ENCODE measurements at places on chromosomes 1 and 21. TPM values are rescaled to one million over a fixed set of nuclear protein-coding genes. Genes with fewer than 3 reads are reported as not detected.
A peak's percentile ranks its signal among the peaks of the same experiment; 100 is the strongest.

DNA sequence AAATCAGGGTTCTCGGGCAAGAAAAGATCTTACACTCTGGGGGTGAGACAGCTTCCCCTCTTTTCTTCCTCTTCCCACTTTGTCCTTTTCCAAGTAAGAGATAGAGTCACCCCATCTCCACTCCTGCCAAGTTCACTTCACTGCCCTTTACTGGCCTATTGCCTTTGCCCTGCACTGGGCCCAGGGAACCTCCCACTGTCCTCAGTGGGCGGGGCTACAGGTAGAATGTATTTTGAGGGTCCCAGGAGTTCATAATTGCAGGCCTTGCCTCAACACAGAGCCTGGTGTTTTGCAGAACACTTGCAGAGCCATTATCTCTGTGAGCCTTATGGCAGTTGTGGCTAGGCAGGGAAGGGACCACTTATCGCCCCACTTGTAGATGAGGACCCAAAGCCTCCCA lies 3.3 kb downstream of the AMPD2 start:
- peaks cover 21% of the 10 kb centered on the region for H3K36me3 ChIP-seq
- peaks cover 32% of the 10 kb centered on the region for H3K4me1 ChIP-seq
- DNase-seq: no peak
- no peak overlapping the region for H3K4me3 ChIP-seq
- H3K27me3 ChIP-seq: no peaks in the 10 kb centered on the region

DNA sequence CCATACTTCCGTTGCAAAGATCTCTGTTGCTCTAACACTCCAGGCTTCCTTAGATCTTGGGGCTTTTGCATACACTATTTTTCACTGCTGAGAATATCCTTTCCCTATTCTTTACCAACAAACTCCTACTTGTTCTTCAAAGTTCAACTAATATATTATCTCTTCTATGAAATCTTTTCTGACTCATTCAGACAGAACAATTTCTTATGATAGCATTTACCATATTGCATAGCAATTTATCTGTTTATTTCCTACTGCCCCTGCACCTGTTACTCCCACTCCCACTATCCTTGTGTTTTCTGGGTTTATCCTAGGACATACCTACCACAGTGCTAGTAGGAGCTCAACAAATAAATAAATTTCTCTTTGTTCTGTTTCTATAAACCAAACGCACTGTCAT lies 11.0 kb downstream of the GADD45A start:
- H3K27ac ChIP-seq: no peak overlapping the region
- no peak overlapping the region for H3K4me3 ChIP-seq
- H3K36me3 ChIP-seq: peaks cover 15% of the 10 kb centered on the region
- DNase-seq: no peak

DNA sequence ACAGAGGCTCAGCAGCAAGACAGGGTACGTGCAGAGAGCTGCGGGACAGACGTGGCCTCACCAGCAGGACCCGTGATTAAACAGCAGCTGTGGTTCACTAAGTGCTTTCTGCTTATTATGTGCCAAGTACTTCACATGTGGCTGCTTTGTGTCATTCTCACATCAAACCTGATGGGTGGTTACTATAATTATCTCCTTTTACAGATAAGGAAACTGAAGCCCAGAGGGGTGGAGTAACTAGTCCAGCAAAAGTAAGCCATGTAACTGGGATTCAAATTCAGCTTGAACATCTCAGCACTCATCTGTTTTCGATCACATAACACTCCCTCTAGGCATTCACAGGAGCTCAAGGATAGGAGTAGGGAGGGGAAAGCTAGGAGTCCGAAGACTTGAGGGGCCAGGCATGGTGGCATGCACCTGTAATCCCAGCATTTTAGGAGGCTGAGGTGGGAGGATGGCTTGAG lies 50.8 kb upstream of the CLIC4 start:
- H3K27ac ChIP-seq: peak overlapping the region; percentile 25
- no peak for DNase-seq
- H3K36me3 ChIP-seq: no peaks in the 10 kb centered on the region
- H3K4me3 ChIP-seq: no peak overlapping the region
- H3K27me3 ChIP-seq: no peaks in the 10 kb centered on the region
- H3K4me1 ChIP-seq: peaks cover 13% of the 10 kb centered on the region

- no peak overlapping the region for H3K27ac ChIP-seq
- H3K4me3 ChIP-seq: no peak overlapping the region
- H3K36me3 ChIP-seq: no peaks in the 10 kb centered on the region
- no peak for DNase-seq
These were observed 98.7 kb downstream of the DAB1 start for GRCh38 chr1:57325117-57325516.

GRCh38 chr1:23651069-23651808 lies 40.4 kb upstream of the RPL11 start:
- no peak overlapping the region for H3K4me3 ChIP-seq
- no peak overlapping the region for H3K27ac ChIP-seq
- no peaks in the 10 kb centered on the region for H3K36me3 ChIP-seq
- H3K4me1 ChIP-seq: no peaks in the 10 kb centered on the region

DNA sequence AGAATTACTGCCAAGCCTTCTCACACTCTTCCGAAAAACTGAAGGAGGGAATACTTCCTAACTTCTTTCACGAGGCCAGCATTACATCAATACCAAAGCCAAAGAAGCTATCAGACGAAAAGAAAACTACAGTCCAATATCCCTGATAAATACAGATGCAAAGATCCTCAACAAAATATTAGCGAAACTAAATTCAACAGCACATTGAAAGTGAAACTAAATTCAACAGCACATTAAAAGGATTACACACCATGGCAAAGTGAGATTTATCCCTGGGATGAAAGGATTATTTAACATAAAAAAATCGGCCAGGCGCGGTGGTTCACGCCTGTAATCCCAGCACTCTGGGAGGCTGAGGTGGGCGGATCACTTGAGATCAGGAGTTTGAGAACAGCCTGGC lies 176.8 kb downstream of the FAF1 start:
- no peak overlapping the region for H3K4me3 ChIP-seq
- H3K36me3 ChIP-seq: peaks cover 51% of the 10 kb centered on the region
- no peaks in the 10 kb centered on the region for H3K27me3 ChIP-seq
- DNase-seq: no peak

Gene LENEP
- not detected for total RNA-seq

- no peaks in the 10 kb centered on the region for H3K27me3 ChIP-seq
- DNase-seq: peak; percentile 75
- H3K4me1 ChIP-seq: peaks cover 30% of the 10 kb centered on the region
These were observed 19.4 kb downstream of the RPS6KC1 start for GRCh38 chr1:213070406-213070805.

DNA sequence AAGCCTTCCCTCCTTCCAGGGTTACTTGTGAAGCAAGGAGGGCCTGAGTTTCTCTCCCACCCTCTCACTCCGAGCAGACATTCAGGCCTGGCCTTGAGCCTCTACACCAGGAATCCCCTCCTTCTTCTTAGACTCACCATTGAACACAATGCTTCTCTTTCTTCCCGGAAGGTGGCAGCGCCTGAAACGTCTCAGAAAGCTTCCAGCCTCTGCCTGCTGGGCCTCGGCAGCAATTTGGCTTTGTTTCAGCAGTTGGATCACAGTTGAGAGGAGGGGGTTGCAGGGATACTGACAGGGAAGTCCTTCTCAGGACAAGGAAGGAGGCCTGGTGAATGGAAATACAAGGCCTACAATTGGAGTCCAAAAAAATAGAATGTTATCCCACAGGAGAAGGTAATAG lies 6.3 kb downstream of the CLDN8 start:
- no peaks in the 10 kb centered on the region for H3K27me3 ChIP-seq
- no peak overlapping the region for H3K27ac ChIP-seq
- peak; percentile 9 for DNase-seq
- H3K36me3 ChIP-seq: no peaks in the 10 kb centered on the region

Measured in K562 (cell line).